ENCODE measurements at places on chromosomes 5 and 9. TPM values are rescaled to one million over a fixed set of nuclear protein-coding genes. Genes with fewer than 3 reads are reported as not detected.
A peak's percentile ranks its signal among the peaks of the same experiment; 100 is the strongest.

DNA sequence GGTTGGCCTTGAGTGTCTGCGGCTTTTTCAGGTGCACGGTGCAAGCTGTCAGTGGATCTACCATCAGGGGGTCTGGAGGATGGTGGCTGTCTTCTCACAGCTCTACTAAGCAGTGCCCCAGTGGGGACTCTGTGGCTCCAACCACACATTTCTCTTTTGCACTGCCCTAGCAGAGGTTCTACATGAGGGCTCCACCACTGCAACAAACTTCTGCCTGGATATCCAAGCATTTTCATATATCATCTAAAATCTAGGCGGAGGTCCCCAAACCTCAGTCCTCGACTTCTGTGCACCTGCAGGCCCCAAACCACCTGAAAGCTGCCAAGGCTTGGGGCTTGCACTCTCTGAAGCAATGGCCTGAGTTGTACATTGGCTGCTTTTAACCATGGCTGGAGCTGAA, 601.5 kb downstream of the MTRR start:
- no peak for DNase-seq

CENPH gene
- polyA plus RNA-seq: 107 TPM

KCNV2 gene
- 0.60 TPM for polyA plus RNA-seq

DNA sequence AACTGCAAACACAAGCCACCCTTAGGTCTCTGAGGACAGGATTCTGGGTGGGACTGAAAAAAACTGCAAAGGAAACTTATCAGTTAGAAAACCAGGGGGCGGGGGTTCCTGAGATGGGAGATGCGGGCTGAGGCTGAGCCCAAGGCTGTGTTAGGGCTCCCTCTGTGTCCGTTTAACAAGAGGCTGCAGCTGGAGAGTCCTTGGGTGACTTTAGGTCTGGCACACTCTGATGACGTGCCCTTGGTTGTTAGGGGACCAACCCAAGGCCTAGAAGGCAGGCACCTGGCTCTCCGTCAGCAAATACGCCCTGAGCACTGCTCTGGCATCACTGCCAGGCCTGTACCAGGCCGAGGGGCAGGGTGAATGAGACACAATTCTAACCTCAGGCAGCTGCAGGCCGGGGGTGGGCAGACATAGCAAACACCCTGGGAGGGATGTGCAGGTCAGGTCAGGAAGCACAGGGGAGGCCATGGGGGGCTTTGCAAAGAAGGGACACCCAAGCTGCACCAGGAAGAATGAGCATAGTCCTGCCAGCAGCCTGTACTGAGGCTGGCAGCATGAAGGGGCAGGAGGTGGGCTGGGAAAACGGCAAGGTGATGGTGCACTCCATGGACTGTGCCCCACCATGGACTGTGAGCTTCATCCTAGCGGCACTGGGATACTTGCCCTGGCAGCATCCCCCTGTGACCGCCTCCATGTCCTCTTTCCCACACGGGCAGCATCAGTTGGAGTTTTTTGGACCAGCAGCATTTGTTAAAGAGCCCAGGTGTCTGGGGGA, 137.9 kb downstream of the GABBR2 start:
- DNase-seq: peak; percentile 70

- no peak for DNase-seq
Measured at GRCh38 chr5:138603249-138603920, 28.2 kb upstream of the HSPA9 start.

- peak; percentile 80 for DNase-seq
Measured at GRCh38 chr9:21813575-21814473, 11.4 kb downstream of the MTAP start.

GRCh38 chr5:116492776-116493175, 81.8 kb downstream of the SEMA6A start:
- no peak for DNase-seq

DNA sequence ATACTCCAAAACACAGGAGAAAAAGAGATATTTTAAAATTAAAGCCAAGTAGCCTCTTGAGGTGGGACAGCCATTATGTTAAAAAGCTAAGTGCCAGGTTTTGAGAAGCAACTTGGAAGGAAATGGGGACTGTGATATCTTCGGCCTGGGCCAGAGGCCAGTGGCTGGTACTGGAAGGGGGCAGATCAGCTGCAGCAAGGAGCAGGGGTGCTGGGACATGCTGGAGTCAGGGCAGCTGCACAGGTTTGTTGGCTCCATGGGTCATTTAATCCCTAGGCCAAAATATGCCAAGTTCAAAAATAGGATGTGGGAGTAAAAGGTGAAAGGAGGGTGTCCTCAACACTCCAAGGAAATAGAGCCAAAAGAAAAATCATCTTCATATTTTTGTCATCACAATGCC, 30.0 kb downstream of the ADRB2 start:
- no peak for DNase-seq

Data from GM23338 (cell line).